ENCODE measurements at places on chromosomes 16 and 17.

DNA sequence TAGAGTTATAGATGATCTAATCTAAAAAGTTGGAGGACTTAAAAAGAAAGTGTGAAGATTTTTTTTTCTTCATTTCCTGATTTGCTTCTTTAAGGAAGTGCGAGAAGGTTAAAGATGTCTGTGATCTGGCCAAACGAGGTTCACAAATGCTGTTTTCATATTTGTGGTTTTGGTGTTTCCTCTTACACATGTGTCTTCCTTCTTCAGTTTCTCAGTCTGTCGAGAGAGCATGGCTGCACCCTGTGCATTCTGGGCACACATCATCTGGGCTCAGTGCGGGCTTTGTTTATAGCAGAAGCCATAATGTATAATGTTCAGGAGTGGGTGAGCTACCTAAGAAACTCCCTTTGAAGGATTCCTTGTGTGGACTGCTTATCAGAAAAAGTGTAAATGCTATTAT lies 260.4 kb upstream of the TBX2 start:
- DNase-seq = no peak

- no peak for DNase-seq
Observed at GRCh38 chr16:16143038-16143763, 80.1 kb downstream of the ABCC6 start.

- peak; percentile 11 for DNase-seq
Observed at GRCh38 chr16:22847100-22847499, 33.1 kb downstream of the HS3ST2 start.

GRCh38 chr16:57941016-57941664 lies 29.8 kb downstream of the CNGB1 start:
- no peak for DNase-seq

DNA sequence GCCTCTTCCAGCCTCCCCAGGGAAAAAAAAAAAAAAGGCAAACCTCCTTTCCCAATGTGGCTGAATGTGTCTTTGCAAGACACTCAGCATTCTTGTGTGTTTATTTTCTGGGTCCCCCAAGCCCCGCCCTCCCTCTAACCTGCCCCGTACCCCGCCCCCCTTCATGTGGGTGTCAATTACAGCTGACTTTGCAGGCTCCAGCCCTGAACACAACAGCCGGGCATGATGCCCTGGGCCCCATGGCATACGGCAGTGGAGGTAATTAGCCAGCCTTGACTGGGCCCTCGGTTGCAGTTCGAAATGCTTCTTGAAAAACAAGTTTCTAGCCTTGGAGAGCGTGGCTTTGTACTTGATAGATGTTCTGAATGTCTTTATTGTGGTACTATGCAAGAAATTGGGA lies 354.7 kb upstream of the RBFOX1 start:
- DNase-seq = no peak

DNA sequence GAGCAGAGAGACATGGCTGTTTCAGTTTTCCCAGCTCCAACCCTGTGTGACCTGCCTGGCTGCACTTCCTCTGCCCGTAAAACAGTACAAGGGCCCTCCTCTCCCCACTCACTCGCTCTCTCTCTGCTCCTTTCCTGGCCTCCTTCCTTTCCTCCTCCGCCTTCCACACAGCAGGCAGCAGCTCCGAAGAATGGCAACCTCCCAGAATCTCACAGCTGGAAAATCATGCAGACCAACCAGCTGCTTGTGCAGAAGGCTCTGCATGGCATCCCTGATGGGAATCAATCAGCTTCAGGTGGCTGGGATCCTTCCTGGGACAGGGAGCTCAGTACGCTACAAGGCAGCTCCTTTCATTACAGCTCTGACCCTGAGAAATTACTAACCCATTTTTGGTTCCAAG lies 27.4 kb downstream of the TMEM132E start:
- DNase-seq = no peak

GRCh38 chr16:26598061-26598460 lies 468.7 kb upstream of the C16orf82 start:
- DNase-seq = no peak

GRCh38 chr16:10943064-10943353 lies 741 bp upstream of the DEXI start:
- no peak for DNase-seq

- DNase-seq = no peak
Observed at GRCh38 chr16:8295513-8296237, 294.6 kb downstream of the TMEM114 start.

- no peak for DNase-seq
Observed at GRCh38 chr17:35912942-35913341, 17.6 kb downstream of the RDM1 start.

DNA sequence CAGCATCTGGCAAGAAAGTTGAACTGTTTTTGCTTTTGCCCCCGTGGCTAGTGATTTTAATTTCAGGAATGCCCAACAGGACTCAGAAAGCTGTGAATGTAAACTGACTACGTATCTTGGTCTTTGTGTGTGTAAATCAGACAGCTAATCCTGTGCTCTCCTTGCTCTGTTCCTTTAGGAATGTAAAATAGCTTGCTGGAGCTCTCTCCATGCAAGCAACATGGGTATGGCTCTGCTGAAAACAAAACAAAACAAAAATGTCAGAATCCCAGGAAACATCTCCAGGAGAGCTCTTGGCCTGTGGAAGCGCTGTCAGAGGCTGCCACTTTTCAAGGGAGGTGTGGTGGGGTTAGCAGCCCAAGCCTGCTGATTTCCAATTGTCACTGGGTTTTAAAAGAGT lies 161.8 kb upstream of the NOG start:
- DNase-seq = no peak

GRCh38 chr17:61662741-61663140 lies 71.7 kb upstream of the NACA2 start:
- no peak for DNase-seq

DNA sequence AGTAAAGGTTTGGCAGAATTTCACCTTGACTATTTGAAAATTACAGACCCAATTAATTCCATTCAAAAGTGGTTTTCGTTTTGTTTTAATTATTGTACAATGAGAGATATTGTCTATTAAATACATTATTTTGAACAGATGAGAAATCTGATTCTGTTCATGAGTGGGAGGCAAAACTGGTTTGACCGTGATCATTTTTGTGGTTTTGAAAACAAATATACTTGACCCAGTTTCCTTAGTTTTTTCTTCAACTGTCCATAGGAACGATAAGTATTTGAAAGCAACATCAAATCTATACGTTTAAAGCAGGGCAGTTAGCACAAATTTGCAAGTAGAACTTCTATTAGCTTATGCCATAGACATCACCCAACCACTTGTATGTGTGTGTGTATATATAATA lies 72.6 kb downstream of the CDK12 start:
- no peak for DNase-seq

DNA sequence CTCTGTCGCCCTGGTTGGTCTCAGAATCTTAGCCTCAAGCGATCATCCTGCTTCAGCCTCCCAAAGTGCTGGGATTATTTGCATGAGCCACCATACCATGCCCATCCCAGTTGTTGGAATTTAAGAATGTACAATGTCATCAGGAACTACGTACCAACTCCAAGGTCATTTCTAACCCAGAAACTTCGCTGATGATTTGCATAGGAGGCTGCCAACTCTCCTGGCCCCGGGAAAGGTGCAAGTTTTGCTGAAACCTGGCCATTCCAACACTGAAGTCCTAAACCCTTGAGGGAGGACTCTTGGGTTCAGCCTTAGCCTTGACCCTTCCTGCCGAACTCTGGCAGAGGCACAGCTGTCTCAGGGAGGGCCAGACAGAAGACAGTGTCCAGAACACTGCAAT lies 2.9 kb upstream of the KIFC3 start:
- DNase-seq = no peak

- DNase-seq = no peak
Observed at GRCh38 chr17:66507103-66507923, 204.9 kb downstream of the PRKCA start.

- no peak for DNase-seq
Observed at GRCh38 chr17:71337938-71338337, 782.9 kb upstream of the SOX9 start.

GRCh38 chr16:11084484-11084875 lies 140.1 kb downstream of the CLEC16A start:
- DNase-seq = no peak

GRCh38 chr17:48198950-48199541 lies 91.5 kb downstream of the SNX11 start:
- no peak for DNase-seq

- no peak for DNase-seq
Observed at GRCh38 chr17:69869667-69870066, 205.4 kb upstream of the KCNJ16 start.

- DNase-seq = no peak
Observed at GRCh38 chr16:7398536-7398935, 65.9 kb downstream of the RBFOX1 start.

DNA sequence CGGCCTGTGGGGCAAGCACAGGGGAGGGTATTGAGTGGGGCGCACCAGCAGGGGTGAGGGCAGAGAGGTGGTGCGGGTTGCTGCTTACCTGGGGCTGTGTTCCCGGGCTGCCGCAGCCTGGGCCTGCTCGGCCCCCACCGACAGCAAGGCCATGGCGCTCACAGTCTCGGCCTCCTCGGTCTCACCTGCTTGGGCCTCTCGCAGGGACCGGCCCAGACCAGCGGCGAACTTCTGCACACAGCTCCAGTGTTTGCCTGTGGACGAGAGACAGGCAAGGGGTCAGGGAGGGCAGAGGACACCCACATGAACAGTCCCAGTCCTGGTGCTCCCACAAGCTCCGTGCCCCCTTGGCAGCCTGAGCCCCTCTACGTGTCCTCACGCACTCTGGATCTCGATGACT lies 7.9 kb downstream of the G6PC3 start:
- no peak for DNase-seq

DNA sequence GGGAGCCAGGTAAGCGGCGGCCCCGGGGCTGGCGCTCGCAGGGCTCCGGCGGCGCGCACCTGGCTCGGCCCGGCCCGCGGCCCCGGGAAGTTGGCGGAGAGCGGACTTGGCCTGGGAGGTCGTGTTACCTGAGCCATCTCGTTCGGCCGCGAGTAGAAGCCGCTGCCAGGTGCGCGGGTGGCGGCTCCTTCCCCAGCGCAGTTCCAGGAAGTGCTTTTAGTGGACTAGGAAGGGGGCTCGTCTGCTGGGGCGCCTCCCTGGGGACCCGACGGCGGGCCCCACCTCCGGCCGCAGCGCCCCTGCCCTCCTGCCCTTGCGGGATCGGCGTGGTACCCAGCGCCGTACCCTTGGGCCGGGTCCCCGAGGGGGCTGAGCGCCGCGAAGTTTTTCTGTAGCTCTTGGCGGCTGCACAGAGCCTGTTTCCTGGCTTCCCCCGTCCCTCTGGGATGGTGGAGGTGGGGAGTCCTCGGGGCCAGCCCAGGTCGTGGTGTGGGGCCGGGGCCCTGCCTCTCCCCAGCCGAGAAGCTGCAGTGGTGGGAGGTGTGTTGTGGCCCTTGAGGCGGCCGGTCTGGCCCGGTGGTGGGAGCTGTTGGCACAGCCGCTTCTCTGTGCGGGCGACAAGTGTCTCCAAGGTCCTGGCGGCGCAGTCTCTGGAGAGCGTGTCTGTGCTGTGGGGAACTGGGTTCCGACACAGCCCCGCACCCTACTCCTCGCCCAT lies 96.9 kb downstream of the RAB11FIP4 start:
- DNase-seq = no peak

GRCh38 chr17:68906638-68907037 lies 48.6 kb downstream of the ABCA8 start:
- DNase-seq = no peak

DNA sequence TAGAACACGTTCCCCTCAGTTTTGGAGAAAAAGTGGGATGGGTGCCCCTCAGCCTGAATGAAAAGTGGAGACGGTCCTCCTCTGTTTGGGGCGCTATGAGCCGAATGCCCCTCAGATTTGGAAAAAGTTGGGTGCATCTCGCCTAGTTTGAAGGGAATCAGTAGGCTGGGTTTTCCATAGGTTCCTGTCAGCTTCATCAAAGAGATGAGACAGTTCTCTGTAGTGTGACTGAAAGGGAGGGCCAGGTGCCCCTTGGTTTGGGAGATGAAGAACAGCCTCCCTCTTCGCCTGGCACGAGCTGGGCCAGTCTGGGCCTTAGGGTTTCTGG lies 742 bp upstream of the SLC9A5 start:
- DNase-seq = no peak

- DNase-seq = no peak
Observed at GRCh38 chr17:68961214-68961882, 6.2 kb upstream of the ABCA8 start.

DNA sequence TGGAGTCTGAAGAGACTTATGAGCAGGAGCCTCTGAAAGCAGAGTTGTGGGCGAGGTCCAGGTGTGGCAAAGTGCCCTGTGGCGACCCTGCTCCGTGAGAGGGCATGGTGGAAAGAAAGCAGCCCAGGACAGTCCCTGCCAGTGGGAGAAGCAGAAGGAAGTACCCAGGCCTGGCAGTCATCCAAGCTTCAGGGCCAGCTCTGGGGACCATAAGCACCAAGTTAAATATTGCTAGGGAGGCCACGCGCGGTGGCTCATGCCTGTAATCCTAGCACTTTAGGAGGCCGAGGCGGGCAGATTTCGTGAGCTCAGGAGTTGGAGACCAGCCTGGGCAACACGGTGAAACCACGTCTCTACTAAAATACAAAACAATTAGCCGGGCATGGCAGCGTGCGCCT lies 4.9 kb upstream of the ASGR1 start:
- no peak for DNase-seq

DNA sequence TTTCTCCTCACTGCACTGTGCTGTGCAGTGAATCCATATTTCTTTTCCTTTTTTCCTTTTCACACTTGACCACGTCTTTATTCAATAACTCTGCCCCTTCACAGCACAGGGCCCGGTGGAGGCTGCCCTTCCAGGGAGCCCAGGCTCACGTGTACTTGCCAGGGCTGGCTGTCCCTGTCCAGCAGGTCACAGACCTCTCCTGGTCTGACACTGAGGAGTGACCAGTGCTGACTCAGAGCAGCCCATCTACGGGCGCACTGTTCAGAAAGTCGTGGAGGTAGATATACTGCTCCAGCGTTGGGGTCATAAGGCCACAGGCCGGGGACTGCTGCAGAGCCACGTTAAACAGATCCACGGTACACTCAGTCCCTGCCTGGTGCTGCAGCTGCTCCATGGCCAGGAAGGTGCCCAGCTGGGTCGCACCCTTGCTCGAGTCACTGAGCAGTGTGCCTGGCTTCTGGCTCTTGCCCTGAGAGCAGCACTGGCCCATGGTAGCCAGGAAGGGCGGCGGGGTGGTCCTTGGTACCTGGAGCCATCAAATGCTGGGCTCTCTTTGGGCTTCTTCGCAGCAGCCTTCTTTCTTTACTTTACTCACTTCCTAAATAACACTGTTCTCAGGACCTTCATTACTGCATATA lies 531.7 kb downstream of the CDH13 start:
- no peak for DNase-seq

DNA sequence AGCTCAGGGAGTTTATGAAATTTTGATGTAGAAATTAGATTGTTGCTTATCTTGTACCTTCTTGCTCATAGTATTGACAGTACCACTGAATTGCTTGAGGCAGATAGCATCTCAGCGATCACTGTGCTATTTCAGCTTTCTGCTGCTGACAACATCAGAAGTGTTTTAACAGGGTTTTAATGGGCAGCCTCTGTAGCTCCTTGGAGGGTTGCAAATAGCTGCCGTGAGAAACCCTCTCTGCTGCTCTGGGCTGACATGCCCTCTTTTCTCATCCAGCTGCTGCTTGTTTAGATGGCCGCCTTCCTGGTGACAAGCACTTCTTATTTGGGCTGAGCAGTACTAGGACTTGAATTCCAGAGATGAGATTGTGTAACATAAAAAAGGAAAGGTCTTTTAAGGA lies 180.2 kb upstream of the TBX2 start:
- no peak for DNase-seq

GRCh38 chr16:82201926-82202325 lies 31.9 kb upstream of the MPHOSPH6 start:
- DNase-seq = no peak

- DNase-seq = no peak
Observed at GRCh38 chr17:50522766-50523165, 9.8 kb upstream of the EPN3 start.

GRCh38 chr17:27449988-27450387 lies 6.3 kb upstream of the KSR1 start:
- no peak for DNase-seq

Data from osteocyte (in vitro differentiated cells).